ENCODE measurements at places on chromosomes 2 and 18. TPM values are rescaled to one million over a fixed set of nuclear protein-coding genes. Genes with fewer than 3 reads are reported as not detected.

CD8B2 gene
- not detected for total RNA-seq

LHCGR gene
- total RNA-seq: not detected

RFX8 gene
- total RNA-seq: 20.3 TPM

AOX1 gene
- 23.0 TPM for total RNA-seq

SMYD5 gene
- 16.1 TPM for total RNA-seq

BIRC6 gene
- 182 TPM for total RNA-seq

CCDC93 gene
- total RNA-seq: 25.7 TPM

KIAA2012 gene
- not detected for total RNA-seq

Measured in aortic smooth muscle cell (primary cell).